NB4 (cell line): ENCODE measurements at places on chromosomes 5 and 9.

DNA sequence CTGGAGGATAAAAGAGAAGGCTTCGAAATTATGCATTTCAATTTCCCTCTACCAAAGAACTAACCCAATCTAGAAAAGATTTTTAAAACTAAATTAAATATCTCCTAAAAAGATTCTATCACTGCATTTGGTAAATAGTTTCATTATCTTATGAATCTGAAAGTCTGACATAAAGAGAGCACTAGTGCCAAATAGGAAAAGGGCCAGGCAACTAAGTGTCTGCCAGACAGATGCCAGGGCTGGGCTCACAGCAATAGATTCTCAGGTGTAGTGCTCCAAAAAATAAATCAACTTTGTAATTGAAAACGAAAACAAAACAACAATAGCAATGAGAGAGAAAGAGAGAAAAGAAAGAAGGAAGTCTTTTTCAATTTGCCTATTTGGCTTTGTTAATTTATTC is 157.7 kb upstream of the GNA14 start:
- no peak for DNase-seq

GRCh38 chr5:122420091-122420490 is 108.1 kb downstream of the SNCAIP start:
- no peak for DNase-seq

GRCh38 chr9:16828340-16829281 is 41.9 kb downstream of the BNC2 start:
- DNase-seq = no peak

GRCh38 chr9:118595719-118596305 is 773.4 kb downstream of the BRINP1 start:
- DNase-seq = peak; percentile 40

DNA sequence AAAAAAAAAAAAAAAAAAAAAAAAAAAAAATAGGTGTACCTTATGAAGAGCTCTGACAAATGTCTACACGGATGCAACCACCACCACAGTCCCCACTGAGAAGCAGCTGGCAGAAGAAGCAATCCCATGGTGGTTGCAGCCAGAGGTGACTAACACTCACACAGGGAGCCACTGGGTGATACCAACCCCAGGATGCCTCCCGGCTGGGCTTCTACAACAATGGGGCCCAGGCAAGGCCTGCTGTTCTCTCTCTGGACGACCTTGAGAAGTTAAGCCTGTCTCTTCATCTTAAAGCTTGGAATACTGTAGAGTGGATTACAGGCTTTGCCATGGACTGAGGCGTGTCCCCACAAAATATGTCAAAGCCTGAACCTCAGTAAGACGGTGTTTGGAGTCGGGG is 104.1 kb downstream of the ROR2 start:
- peak; percentile 28 for DNase-seq

DNA sequence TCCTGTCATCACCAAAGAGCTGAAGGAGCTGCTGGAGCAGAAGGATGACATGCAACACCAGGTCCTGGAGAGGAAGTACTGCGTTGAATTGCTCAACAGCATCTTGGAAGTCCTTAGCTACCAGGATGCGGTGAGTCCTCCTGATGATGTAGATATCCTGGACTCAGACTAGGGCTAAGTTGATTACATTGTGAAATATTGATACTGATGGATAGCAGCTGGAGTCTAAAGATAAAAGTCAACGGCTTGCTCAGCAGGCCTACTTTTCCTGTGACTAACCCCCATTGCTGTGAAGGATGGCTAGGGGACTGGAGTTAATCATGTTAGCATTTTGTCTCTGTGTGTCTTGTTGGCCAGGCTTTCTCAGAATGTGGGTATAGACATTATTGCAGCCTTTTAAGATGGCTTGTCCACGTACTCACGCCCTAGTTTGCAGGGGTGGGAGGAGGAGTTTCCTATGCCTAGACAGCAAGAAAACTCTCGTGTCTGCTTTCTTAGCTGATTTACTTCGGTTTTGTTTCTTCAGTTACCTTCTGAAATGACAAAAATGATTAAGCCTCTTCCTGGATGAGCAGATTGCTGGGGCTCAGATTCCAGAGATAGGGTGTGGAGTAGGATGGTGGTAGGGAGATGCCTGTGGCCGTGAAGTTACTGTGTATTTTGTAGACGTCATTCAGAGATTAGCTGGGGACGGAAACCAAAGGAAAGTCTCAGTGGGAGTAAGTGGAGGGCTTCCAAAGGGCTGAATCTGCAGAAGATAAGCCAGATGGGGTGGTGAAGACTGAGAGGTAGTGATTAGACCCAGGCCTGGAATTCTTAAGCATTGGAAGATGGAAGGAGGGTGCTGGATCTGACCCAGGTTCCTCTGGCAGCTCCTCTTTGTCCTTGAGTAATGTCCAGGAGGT is 166.3 kb downstream of the DOCK2 start:
- DNase-seq = peak; percentile 94

GRCh38 chr5:52808316-52808901 is 20.7 kb downstream of the ITGA1 start:
- no peak for DNase-seq

GRCh38 chr9:112586599-112587155 is 100.0 kb downstream of the KIAA1958 start:
- no peak for DNase-seq

DNA sequence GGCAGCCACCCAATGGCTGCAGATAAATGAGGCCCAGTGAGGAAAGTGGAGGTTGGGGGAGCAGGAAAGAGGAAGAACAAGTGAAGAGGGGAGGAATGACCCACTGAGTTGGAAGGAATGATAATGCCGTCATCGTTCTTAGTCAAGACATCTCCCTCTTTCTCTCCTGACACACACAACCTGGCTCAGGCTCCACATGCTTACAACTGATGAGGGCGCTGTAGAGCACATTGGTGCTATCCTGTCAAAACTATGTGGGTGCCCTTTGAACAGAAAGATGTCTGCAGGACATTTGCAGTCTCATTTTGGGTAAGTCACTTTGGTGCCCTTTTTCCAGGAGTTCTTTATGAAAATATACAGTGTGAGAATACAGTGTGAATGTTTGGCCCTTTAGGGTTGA is 5.9 kb downstream of the IFNW1 start:
- DNase-seq = no peak

DNA sequence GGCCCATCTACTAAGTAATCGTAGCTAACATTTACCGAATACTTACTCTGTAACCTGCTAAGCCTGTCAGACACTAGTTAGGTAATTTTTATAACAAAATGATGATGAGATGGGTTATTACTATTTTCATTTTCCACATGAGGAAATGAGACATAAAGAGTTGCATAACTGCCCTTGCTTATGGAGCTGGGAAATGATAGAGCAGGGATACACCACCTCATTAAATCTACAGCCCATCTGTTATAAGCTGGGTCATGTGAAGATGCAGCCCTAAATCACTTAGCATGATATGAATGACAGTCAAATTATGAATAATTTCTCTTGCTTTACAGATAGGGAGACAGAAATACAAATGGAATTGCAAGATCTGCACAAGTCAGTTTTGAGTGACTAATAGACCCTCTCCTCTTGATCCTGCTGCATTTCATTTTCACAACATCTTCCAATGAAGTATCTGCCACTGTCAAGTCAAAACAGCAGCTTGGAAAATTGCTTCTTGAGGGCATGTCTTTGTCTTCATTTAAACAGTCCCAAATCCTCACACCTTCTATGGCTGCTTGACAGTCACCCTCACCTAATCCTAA is 364.7 kb downstream of the PRELID2 start:
- DNase-seq = no peak

DNA sequence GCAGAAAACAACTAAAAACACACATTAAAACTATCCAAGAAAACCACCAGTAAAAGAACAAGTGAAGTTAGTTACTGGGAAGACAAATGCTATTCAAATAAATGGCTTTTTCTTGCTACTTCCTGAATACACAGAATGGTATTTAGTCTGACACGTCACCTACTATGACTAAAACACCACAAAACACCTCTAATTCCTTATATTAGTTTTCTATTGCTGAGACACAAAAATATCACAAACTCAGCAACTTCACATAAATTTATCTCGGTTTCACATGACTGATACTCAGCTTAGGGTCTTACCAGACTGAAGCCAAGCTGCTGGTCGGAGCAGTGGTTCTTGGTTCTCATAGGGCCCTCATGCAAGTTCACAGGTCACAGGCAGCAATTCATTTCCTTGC is 5.4 kb downstream of the DMAC1 start:
- DNase-seq = no peak

- no peak for DNase-seq
Measured at GRCh38 chr9:37918665-37919170, 14.8 kb upstream of the SLC25A51 start.

- DNase-seq = no peak
Measured at GRCh38 chr9:118395415-118395814, 691.2 kb downstream of the TLR4 start.

- no peak for DNase-seq
Measured at GRCh38 chr5:42779083-42779482, 22.5 kb downstream of the CCDC152 start.

DNA sequence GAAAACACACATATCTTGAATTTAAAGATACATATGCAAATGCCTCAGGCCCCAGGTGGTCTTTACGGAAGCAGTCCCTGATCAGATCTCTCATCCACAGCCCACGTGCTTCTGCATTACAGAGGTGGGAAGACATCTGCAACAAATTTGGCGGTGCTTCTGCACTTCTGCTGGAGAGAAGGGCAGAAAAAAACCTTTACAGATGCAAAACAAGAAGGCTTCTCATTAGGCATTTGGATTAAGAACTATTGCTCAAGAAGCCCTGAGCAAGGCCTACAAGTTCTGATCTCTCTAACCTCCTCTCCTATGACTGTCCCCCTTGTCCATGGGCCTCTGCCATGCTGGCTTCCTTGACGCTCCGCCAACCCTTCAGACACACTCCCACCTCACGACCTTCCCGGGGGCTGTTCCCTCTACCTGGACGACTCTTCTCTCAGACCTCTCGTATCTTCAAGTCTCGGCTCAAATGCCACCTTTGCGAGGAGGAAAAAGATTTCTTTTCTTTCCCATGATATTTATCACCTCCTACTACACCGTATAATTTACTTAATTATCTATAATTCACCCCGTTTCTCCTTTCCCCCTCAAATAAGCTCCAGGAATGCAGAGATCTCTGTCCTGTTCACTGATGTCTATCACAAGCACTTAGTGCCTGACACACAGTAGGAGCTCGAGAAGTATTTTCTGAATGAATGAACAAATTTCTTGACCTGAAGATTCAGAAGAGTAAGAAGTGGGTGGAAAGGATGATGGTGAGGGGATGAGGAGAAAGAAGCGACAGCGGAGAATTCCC is 1.1 kb downstream of the MTMR12 start:
- DNase-seq = peak; percentile 35

DNA sequence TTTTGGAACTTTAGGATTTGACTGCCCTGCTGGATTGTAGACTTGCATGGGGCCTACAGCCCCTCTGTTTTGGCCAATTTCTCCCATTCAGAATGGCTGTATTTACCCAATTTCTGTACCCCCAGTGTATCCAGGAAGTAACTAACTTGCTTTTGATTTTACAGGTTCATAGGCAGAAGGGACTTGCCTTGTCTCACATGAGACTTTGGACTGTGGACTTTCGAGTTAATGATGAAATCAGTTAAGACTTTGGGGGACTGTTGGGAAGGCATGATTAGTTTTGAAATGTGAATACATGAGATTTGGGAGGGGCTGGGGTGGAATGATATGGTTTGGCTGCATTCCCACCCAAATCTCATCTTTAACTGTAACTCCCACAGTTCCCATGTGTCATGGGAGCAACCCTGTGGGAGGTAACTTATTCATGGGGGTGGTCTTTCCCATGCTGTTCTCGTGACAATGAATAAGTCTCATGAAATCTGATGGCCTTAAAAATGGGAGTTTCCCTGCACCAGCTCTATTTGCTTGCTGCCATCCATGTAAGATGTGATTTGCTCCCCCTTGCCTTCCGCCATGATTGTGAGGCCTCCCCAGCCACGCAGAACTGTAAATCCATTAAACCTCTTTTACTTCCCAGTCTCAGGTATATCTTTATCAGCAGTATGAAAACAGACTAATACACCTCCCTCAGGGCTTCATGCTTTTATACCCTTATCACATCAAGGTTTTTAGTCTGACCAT is 206.6 kb downstream of the DENND1A start:
- no peak for DNase-seq

- DNase-seq = peak; percentile 18
Measured at GRCh38 chr9:99326112-99326916, 104.2 kb downstream of the SEC61B start.

GRCh38 chr9:91880378-91880972 is 69.6 kb downstream of the ROR2 start:
- no peak for DNase-seq

DNA sequence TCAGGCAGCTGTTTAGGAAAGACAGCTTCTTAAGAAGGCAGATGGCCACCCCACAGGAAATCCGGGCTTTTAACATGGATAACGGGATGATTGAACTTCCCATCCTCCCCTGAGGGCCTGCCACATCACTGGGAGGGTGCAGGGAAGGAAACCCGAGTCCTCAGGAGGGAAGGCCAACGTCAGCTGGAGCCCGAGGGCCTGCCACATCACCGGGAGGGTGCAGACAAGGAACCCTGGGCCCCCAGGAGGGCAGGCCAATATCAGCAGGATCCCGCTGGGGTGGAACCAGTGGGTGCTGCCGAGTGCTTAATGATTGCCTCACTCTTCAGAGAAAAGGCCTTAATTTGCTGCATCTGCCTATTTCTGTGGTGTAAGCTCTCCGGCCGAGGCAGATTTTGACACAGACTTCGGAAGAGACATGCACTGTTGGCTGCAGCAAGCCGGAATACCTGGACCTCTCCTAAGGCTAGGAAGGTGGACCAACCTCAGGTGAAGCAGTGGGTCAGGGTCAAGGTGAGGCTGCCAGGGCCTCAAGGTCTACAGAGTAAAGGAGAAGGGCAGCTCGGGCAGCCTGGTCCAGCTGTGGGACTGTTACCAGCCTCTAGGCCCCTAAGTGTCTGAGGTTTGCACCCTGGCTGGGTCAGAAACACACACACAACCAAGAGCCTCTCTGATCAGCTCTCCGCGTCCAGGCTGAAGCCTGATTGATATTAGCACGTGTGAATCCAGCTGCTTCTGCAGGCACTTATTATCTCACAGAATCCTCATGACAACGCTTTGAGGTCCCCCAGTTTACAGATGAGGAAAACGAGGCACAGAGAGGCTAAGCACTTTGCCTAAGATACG is 14.8 kb upstream of the COL5A1 start:
- DNase-seq = no peak

DNA sequence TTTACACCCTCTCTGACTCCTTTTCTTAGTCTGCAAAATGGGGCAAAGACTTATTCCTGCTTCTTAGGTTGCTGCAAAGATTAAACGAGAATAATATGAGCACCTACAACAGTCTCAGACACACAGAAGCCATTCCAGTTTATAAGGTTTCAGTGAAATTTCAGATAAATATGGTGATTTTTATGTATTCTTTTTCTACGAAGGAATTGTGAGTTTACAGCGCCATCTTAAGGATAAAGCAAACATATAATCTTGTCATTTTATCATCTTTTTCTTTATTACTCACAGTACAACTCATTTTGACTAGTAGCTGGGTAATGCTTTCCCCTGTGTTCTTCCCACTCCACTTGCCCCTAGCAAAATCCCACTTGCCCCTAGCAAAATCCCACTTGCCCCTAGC is 29.2 kb upstream of the SMC5 start:
- DNase-seq = peak; percentile 3

- DNase-seq = no peak
Measured at GRCh38 chr9:115615821-115616665, 498.1 kb upstream of the TNC start.

GRCh38 chr9:105273731-105274130 is 29.3 kb downstream of the SLC44A1 start:
- no peak for DNase-seq

- DNase-seq = no peak
Measured at GRCh38 chr9:98864281-98865174, 57.1 kb downstream of the GALNT12 start.
